SK-N-SH treated with all-trans-retinoic acid at 6 μM for 48 hours (cell line): ENCODE measurements at places on chromosomes 16 and 17.

- no peak for ATAC-seq
Measured at GRCh38 chr17:49401971-49402611, 12.6 kb downstream of the PHB1 start.

DNA sequence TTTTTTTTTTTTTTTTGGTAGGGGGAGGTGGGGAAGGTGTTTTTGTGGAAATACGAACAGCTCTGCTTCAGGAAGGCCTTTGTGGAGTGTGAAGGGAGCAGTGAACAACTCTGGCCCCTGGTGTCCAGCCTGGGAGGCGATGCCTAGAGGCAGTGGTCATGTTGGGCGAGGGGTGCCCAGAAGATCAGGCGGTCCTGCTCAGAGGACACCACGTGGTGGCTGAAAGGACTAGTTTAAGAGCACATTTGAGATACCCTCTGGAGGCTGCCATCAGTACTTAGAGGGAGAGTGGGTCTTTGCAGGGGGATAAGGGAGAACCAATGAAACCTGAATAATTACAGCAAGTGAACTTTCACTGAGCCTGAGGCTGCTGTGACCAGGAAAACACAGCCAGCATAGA, 40.1 kb upstream of the RHOT1 start:
- ATAC-seq = no peak; the same call in 2 of the 3 replicates

GRCh38 chr16:88541831-88542616, 28.2 kb upstream of the ZC3H18 start:
- no peak for ATAC-seq

DNA sequence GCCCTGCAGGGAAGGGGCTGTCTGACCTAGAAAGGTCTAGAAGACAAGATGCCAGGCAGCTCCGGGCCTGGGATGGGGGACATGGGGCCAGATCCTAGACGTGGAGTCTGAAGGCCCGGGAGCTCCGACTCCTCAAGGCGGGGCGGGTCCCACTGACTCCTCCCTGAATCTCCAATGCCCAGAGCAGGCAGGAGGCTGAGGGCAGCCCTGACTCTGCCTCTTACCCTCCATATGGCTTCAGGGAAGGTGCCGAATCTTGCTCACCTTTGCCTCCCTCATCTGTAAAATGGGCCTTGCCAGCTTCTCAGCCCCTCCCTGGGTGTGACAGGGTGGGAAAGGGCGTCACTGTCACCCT, 14.8 kb downstream of the VASN start:
- ATAC-seq = peak; percentile 50

- no peak for ATAC-seq
Measured at GRCh38 chr17:36858119-36859002, 78.9 kb upstream of the LHX1 start.

DNA sequence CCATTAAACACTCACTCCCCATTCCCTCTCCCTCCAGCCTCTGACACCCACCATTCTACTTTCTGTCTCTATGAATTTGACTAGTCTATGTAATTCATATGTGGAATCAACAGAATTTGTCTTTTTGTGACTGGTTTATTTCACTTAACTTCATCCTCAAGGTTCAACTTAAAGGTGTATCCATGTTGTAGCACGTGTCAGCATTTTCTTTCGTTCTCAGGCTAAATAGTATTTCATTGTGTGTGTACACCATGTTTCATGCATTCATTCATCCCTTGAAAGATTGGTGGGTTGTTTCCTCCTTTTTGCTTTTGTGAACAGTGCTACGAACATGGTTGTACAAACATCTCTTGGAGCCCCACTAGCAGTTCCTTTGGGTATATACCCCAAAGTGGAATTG, 36.0 kb downstream of the ATP2C2 start:
- no peak for ATAC-seq

DNA sequence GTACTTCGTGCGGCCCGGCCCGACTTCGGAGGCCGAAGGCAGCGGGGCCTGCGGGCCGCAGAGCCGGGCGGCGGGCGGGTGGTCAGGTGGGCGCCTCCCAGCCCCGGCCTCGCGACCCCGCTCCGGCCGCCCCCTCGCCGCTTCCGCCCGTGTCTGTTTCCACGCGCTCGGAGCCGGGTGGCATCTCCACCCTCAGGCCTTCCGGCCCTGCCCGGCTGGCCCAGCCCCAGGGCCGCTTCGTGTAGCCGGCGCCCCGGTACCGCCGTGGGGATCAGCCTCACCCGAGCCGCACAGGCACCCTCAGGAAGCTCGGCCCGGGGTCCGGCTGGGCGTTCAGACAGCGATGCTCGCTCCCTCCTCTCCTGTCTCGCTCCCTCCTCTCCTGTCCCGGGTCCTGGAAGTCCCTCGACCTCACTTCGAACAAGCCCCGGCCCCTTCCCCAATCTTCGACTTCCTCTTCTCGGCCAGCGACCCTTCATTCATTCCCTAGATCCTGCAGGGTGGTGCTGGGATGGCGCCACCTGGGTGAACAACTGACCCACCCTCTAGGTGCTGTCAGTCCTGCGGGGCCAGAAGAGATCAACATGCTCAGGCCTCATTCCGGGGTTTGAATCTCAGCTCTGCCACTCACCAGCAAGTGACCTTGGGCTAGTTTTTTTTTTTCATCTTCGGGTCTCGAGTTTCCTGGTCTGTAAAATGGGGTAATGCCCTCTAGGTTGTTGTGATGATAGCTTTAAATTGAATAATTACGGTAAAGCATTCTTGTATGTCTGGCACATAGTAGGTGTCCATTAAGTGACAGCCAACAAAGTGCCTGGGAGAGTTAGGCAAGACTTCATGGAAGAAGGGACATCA, 610 bp downstream of the VPS4A start:
- peak; percentile 59 for ATAC-seq

- ATAC-seq = no peak
Measured at GRCh38 chr16:75143941-75144340, 4.4 kb upstream of the ZFP1 start.

GRCh38 chr17:69678206-69678605, 263.7 kb downstream of the MAP2K6 start:
- ATAC-seq = no peak

DNA sequence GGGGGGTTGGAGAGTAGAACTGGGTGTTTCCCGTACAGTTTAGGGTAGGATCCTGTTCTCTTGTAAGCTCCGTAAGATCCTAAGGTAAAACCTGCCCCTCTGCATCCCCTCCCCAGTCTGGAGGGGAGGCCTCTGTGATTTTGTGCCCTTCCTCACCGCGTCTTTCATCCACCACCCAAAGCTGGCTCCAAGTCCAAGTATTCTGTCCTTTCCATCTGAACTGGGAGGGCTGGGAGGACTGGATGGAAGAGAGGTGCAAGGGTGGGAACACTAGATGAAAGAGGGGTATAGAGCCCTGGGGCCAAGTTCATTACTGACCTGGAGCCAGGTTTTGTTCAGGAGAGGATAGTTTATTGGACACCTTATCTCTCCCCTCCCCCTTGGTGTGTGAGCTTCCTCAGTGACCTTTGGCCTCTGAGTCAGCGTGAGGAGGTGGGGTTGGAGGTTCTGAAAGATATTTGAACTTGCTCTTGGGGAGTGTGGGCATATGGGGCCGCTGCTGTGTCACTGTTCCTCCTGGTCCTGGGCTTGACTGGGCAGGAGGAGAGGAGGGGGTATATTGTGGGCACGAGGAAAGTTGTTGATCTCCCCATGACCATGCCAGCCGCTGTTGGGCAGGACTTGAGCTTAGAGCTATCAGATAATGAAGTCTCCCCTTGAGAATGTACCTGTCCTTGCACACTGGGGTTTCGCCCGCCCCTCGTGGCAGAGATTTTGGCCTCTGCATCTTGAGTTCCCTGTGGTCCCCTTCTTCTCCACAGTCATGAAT, 1.6 kb downstream of the LASP1 start:
- no peak for ATAC-seq

- no peak for ATAC-seq
Measured at GRCh38 chr17:67290711-67291291, 45.8 kb upstream of the HELZ start.

GRCh38 chr16:11679941-11680911, 12.0 kb downstream of the SNN start:
- no peak for ATAC-seq

- no peak for ATAC-seq
Measured at GRCh38 chr16:1216296-1216619, 8.8 kb downstream of the TPSG1 start.

DNA sequence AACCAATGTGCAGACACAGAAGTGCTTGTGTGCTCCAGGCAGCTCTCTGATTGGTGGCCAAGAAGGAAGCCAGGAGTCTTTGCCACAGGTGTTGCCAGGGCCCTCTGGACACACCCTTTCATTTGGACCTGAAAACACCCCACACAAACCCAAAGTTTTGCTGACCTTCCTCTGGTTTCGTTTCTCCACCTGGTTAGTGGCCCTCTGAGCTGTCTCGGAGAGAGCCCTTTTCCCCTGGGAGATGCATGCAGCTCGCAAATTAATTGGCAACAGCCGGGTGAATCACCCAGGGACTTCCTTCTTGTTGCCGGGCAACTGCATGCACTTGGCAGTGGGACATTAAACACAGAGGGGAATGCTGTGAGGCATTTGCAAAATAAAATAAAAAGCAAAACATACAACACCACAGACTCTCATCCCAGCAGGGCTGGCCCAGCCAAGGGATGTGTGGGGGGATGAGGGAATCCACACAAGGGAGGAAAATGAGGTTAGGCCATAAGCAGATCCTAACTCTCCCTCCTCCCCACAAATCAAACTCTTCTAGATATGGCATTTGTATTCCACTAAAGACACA, 286.6 kb downstream of the SOX9 start:
- ATAC-seq = peak; percentile 94

- peak; percentile 4; the same call in 2 of the 3 replicates for ATAC-seq
Measured at GRCh38 chr17:75843577-75844529, at the start of gene UNC13D. Gene UNC13D (minus strand): TSS chr17:75844404. CDS start chr17:75844337, 67 bp downstream.

- peak; percentile 54 for ATAC-seq
Measured at GRCh38 chr16:57446531-57447185, 527 bp downstream of the CIAPIN1 start.

DNA sequence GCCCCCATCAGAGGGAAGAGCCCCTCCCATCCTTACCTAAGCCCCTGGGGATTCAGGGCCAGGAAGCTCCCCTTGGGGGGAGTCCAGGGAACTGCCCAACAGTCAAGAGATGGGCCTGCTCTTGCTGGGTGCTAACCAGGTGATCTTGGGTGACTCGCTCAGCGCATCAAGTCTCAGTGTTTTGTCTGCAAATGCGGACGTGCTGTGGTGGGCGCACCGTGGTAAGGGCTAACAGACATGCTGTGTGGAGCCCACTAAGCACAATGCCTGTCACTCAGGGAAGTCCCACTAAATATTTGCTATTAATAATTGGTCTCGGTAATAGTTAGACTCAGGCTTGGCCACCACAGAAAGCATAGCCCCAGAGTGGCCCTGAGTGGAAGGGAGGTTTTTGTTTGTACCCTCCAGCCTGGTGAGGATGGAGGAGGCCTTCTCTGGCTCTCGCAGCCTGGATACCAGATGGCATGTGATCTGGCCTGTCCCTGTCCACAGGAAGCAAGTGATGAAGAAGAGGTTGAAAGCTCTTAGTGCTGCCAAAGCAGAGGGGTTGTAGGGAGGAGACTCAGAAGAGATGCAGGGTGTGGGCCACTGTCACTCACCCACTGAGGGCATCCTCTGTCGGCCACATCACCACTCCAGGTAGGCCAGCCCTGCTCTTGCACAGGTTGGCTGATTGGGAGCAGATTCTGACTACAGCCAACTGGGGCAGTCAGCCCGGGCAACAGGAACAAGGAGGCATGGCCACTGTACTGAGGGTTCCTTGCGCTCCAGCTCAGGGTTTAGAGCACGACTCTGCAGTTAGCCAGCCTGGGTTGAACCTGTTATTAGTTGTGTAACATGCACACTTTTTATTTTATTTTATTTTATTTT, 69.8 kb upstream of the KSR1 start:
- no peak for ATAC-seq

GRCh38 chr16:73031155-73031866, 16.6 kb downstream of the ZFHX3 start:
- ATAC-seq = no peak

DNA sequence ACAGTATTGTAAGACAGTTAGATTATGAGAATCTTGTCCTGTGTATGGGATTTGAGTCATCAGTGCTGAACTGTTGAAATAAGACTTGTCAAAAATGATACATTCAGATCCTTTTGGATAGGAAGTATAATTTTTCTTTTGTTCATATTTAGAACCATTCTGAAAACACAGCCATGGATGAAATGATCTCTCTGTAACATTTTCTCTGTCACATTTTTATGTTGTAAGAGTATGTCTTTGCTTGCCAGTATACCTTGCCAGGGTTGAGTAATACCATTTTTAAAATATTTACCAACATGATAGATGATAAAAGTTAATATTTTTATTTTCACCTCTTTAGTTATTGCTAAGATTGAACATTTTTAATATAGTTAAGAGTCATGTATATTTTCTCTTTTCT, 45.0 kb downstream of the NSRP1 start:
- ATAC-seq = no peak

DNA sequence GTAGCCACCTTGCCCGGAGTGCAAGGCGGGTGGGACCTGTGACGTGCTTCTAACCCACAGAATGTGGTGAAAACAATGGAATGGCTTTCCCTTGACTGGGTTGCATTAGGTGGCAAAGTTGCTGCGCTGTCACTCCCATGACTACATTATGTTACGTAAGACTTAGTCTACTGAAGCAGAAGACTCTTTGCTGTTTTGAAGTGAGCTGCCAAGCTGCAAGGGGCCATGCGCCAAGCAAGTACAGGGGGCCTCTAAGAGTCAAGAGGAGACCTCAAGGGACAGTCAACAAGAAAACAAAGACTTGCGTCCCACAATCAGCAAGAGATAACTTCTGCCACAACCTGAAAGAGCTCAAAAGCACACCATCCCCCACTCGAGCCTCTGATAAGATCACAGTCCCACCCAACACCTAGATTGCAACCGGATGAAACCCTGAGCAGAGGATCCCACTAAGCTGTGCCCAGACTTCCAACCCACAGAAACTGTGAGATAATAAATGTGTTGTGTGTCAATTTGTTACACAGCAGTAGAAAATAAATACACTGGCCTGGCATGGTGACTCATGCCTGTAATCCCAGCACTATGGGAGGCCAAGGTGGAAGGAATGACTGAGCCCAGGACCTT, 16.5 kb downstream of the ANKRD11 start:
- ATAC-seq = no peak

- no peak for ATAC-seq
Measured at GRCh38 chr17:4187076-4187475, 44.1 kb downstream of the CYB5D2 start.

DNA sequence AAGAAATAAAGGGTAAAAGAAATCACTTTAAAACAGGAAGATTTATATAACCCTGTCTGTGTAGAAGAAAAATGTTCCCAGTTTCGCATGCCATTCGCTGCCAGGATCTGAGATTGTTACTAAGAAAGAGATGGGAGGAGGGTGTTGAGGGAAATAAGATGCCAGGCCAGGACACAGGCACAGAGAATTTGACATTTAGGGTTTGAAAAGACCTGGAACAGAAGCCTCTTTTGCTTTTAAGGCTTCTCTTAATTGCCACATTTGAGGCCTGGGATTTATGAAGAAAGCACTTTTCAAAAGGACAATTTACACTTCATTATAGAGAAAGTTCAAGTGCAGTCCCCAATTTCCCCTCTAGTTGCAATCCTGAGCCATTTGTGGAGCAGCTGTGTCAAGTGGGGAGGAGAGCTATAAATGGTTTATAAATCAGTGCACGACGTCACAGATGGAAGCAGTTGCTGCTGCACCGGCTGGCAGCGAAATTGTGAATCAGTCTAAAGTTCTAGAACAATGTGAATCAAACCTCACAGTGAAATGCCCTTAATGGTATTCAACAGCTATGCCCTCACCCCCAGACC, 26.5 kb upstream of the C16orf87 start:
- ATAC-seq = peak; percentile 78

- no peak for ATAC-seq
Measured at GRCh38 chr17:8744086-8744785, 400 bp downstream of the CCDC42 start.

- ATAC-seq = no peak
Measured at GRCh38 chr17:41492771-41493170, 3.1 kb upstream of the KRT36 start.

GRCh38 chr16:2090777-2091546, 43.2 kb downstream of the TSC2 start:
- no peak for ATAC-seq
